Activated CD4-positive, alpha-beta T cell treated with anti-CD3 and anti-CD28 coated beads for 36 hours (primary cell): ENCODE measurements at places on chromosomes 12 and 14.

DNA sequence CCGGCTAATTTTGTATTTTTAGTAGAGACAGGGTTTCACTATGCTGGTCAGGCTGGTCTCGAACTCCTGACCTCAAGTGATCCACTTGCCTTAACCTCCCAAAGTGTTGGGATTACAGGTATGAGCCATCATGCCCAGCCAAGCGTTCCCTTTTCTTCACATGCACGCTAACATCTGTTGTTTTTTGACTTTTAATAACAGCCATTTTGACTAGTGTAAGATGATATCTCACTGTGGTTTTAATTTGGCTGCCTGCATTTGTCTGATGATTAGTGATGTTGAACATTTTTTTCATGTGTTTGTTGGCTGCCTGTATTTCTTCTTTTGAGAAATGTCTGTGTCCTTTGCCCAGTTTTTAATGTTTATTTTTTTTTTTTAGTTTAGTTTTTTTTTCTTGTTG, 10.2 kb upstream of the YARS2 start:
- no peak for DNase-seq

GRCh38 chr12:92769124-92769901, 66.5 kb downstream of the PLEKHG7 start:
- DNase-seq, result no peak

GRCh38 chr12:16189849-16190248, 87.6 kb downstream of the SLC15A5 start:
- DNase-seq, result no peak

DNA sequence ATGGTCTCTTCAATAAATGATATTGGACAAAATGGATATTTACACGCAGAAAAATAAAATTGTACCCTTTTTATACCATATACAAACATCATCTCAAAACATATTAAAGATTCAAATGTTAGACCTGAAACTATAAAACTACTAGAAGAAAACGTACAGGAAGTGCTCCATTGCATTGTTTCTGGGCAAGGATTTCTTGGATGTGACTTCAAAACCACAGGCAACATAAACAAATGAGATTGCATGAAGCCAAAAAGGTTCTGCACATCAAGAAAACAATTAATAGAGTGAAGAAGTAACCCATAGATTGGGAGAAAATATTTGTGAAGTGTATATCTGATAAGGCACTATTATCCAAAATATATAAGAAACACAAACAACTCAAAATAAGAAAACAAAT, 812.4 kb downstream of the NRXN3 start:
- no peak for DNase-seq

- DNase-seq, result peak; percentile 9
Measured at GRCh38 chr14:62162998-62163589, 400.9 kb downstream of the SNAPC1 start.
